ENCODE measurements at places on chromosomes 12 and 14.

DNA sequence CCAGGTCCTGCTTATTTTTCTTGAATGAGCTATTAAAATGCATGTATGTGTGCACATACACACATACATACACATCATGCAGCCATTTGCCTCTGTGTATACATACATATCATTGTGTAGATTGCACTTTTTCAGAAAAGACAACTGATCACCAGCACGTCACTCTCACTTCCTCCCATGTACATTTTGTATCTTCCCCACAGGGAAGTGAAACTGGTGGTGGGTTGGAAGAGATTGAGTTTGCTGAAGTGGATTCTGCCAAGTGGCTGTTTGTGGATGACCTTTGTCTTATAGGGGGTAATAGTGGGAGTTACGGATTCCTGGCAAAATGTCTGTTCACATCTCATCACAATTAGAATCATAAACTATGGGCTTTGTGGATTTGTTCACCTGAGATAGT is 448.6 kb downstream of the RAD51B start:
- no peak for DNase-seq

DNA sequence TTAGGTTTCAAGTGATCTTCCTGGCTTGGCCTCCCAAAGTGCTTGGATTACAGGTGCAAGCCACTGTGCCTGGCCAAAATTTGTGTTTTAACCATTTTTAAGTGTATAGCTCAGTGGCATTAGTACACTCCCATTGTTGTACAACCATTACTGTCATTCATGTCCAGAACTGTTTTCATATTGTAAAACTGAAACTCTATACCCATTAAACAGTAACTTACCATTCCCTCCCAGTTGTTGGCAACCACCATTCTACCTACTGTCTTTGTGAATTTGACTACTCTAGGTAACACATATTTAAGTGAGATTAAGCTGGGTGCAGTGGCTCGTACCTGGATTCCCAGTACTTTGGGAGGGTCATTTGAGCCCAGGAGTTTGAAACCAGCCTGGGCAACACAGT is 67.3 kb upstream of the KCNH3 start:
- no peak for DNase-seq

DNA sequence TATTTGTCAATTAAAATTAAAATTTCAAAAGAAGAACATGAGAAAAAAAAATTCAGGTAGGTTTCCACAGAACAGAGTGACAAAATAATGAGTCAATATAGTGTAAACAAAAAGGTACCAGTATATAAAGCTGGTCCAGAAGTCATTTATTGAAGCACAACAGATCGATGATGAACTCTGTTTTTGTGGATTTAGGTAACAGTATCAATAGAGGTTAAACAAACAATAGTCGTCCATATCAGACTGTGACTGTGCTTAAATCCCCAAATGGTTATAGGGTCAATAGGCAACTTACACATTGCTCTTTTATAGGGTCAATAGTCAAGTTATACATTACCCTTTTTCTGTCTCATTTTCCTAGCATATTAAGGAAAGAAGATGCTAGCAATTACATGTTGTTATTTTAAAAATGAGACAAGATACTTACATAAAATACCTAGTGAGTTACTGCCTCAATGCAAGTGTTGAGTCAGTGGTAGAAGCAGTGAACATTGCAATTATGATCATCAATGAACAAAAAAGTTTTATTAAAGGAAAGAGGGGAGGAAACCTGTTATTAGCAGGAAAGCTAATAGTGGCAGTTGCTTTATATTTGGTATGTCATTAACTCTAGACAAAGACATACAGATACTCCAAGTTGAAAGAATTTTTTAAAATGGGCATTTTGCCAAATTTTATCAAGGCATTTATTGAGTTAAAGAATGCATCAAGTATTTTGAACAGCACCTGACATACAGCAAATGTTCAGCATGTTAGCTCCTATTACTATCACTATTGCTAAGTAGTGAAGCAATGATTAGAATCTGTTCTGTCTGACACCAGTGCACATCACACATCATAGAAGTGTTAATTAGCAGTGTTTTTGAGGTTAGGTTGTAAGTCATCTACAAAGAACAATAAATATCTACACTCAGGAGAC is 102.9 kb downstream of the CCER1 start:
- DNase-seq = no peak

GRCh38 chr12:97960741-97961608 is 498.4 kb downstream of the RMST start:
- DNase-seq = no peak

- no peak for DNase-seq
These were observed 21.8 kb downstream of the MVK start for GRCh38 chr12:109595321-109595902.

GRCh38 chr14:98109326-98109725 is 1162.7 kb downstream of the BCL11B start:
- no peak for DNase-seq

- DNase-seq = no peak
These were observed 54.2 kb upstream of the PTHLH start for GRCh38 chr12:28026701-28027100.

GRCh38 chr14:35940291-35940690 is 114.2 kb downstream of the BRMS1L start:
- no peak for DNase-seq

GRCh38 chr12:122051231-122051876 is 27.2 kb upstream of the MLXIP start:
- no peak for DNase-seq

GRCh38 chr12:25200703-25201102 is 5.7 kb downstream of the ETFRF1 start:
- no peak for DNase-seq

GRCh38 chr12:41049033-41049432 is 139.1 kb upstream of the PDZRN4 start:
- DNase-seq = no peak

- no peak for DNase-seq
These were observed 35.0 kb upstream of the DTX1 start for GRCh38 chr12:113021500-113021899.

DNA sequence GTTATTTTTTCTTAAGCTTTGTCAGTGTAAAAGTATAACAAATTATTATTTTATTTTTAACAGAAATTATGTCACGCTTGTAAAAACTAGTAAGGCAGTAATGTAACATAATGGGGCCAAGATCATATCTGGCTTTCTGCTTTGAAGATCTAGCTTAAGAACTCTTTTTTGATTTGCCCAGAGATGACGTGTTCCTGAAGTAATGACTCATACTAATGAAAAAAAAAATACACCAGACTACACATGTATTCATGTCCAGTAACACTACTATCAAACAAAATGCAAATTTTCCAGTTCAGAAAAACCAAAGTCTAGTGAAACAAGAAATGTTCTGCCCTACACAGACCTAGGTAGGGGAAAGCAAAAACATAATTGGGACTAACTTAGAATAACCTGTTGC is 432.2 kb upstream of the ATXN7L3B start:
- DNase-seq = no peak

DNA sequence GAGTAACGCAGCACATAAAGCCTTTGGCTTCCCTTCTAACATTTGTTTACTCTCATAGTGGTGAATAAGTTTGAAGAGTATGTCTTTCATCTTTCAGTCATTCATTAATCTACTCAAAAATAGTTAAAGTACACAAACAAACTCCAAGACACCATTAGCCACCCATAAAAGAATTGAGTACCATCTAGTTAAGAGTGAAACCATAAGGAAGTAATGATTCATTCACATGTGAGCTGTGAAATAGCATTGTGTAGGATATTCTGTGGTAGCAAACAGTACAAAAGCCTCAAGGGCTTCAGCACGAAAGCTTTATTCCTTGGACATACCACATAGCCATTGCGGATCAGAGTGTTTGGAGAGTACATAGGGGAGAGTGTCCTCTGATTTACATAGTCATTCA is 13.9 kb downstream of the SYT1 start:
- DNase-seq = no peak

GRCh38 chr14:72892879-72893635 is 844 bp downstream of the DPF3 start:
- DNase-seq = no peak

GRCh38 chr14:68978172-68978911 is 760 bp downstream of the ACTN1 start:
- no peak for DNase-seq

DNA sequence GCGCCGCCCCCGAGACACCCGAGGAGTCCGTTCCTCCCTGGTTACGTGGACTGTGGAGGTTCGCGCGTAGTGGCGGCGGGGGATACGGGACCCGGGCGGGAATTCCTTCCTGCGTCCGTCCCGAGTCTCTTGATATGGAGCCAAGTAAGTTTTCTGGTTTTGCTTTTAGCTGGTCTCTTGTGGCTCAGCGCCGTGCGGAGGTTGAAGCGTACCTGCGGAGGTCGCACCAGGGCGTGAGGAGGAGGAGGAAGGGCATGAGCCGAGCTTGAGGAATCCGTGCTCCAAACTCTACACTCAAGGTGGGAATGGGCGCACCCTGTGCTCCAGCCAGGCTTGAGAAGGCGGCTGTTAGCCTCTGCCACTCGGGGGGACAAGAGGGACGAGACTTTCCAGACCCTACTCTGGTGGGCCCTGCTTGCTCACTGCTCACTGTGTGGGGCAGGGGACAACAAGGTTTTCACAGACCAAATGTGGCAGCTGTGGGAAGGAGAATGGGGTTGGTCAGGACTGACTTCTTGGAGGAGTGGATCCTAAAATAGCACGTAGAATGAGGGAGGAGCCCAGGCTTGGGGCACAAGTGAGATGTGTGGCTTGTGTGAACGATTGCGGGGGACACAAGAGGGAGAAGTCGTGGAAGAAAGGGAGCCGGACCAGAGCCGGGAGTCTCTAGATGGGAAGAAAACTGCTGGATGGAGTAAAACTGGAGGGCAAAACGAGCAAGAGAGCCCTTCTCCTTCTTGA is 577 bp downstream of the ATG101 start:
- no peak for DNase-seq
